ENCODE measurements at places on chromosomes 16 and 17.

DNA sequence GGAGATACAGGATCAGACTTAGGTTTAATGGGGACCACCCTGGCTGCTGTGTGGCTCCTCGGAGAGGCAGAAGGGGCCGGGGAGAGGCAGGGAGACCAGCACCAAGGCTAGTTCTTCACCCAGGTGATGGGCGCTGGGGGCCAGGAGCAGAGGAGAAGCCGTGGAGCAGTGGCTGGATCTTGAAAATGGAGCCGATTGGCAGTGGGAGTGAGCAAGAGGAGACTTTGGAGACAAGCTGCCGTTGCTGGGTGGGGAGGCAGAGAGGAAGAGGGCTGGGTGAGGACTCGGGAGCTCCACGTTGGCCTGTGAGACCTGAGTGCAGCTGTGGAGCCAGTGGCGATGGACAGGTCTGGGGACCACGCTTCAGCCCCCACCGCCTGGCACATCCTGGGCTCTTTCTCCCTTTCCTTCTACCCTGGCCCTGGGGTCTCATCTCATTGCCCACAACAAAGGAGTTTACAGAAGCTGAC is 9.0 kb downstream of the RAB11FIP4 start:
- DNase-seq: no peak

DNA sequence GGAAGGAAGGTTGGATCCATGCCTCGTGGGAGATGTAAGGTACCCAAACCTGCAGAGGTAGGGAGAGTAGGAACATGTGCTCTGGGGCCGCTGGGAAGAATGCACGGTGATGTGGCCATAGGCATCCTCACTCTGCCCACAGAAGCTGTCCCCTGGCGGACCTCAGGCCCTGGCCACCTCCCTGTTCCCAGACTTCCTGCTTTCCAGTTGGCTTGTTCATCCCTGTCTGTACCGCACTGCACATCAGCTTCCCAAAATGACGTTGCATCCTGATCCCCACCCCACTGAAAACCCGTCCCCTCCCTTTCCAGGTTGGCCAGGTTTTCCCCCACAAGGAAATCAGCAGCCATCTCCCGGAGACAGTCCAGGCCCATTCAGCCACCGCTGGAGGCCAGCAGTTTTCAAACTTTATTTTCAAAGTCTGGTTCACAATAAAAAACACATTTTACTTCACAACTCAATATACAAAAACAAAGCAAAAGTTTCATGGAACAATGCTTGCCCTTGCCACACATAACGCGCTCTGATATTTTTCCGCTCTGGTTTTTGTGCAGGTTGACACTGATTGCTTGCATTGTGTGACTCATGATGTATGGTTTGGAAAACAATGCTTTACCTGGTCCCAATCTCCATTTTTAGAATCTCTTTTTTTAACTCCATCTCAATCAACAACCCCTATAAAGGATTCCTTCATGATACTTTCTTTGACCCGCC is 143.0 kb downstream of the GAS7 start:
- no peak for DNase-seq

GRCh38 chr17:14845591-14846281 is 419.4 kb downstream of the PMP22 start:
- DNase-seq: no peak

- DNase-seq: peak; percentile 38
These were observed 93.4 kb upstream of the METRNL start for GRCh38 chr17:82985973-82986372.

GRCh38 chr17:44197980-44198720 is 1.5 kb downstream of the ATXN7L3 start:
- no peak for DNase-seq

GRCh38 chr17:7572338-7572587 is 7.2 kb upstream of the CD68 start:
- no peak for DNase-seq

GRCh38 chr16:57570301-57571070 is 28.0 kb downstream of the ADGRG5 start:
- DNase-seq: no peak

- DNase-seq: peak; percentile 71
These were observed 21.5 kb upstream of the PECAM1 start for GRCh38 chr17:64411999-64412771.

- DNase-seq: peak; percentile 73
These were observed 28.8 kb downstream of the ZCCHC14 start for GRCh38 chr16:87463722-87464690.

- DNase-seq: peak; percentile 64
These were observed 1.8 kb upstream of the NUBP1 start for GRCh38 chr16:10741844-10742243.

- peak; percentile 87 for DNase-seq
These were observed at the start of gene SLC7A6 for GRCh38 chr16:68264128-68265077. Gene SLC7A6 (plus strand): TSS chr16:68264526. CDS start chr16:68274727, 10,201 bp downstream.

GRCh38 chr16:77509796-77510195 is 75.0 kb upstream of the ADAMTS18 start:
- DNase-seq: no peak

GRCh38 chr17:19677736-19678379 is 29.3 kb downstream of the ALDH3A2 start:
- DNase-seq: no peak

DNA sequence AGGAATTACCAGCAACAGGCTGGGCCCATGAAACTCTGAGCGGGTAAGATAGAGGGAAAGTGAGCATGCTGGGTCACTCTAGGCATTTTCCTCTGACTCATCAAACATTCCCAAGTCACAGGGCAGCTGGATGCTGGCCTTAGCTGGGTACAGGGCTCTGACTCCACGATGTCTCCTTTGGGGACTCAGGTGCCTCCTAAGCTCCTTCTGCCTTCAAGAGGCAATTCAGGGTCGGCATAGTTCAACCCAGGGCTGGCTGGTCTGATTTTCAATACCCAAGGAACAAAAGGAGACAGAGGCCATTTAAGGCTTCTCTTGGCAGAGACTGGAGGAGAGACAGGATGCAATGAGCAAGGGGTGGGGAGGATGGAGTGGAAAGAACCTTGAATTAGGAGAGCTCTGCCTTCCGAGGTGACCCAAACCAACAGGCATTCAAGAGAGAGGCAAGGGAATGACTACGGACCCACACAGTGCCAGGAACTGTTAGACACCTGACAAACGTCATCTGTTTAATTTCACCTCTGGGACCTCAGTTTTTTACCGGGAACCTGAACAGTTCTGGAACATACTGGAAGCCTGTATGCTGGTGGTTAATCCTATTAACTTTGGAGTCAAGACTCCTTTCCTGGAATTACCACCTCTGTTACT is 910 bp downstream of the WBP2 start:
- DNase-seq: peak; percentile 64

DNA sequence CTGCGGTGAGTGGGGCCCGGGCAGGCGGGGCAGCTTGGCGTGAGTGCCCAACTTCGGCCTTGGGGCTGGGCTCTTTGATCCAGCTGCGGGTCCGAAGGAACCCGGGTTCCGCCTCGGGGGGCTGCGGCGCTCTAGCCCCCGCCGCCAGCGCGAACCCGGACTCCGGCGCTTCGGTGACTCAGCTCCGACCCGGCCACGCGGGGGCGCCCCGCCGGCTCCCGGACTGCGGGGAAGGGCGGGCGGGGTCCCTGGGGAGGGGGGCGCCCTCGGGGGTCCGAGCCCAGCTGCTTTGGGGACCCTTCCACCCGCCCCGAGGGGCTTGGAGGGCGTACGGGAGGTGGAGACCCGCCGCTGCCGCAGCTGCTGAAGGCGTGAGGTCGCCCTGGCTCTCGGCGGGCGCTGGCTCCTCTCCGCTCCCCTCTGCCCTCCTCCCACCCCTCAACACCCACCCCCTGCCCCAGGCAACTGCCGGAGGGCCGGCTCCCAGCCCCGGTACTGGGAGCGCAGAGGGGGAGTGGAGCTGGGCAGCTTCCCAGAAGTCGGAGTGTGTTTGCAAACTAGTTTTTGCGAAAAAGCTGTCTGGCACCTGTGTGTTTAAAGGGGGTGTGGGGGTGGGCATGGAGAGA is 516 bp downstream of the CPNE2 start:
- DNase-seq: peak; percentile 78

GRCh38 chr16:83068686-83069085 is 441.9 kb downstream of the CDH13 start:
- peak; percentile 12 for DNase-seq

DNA sequence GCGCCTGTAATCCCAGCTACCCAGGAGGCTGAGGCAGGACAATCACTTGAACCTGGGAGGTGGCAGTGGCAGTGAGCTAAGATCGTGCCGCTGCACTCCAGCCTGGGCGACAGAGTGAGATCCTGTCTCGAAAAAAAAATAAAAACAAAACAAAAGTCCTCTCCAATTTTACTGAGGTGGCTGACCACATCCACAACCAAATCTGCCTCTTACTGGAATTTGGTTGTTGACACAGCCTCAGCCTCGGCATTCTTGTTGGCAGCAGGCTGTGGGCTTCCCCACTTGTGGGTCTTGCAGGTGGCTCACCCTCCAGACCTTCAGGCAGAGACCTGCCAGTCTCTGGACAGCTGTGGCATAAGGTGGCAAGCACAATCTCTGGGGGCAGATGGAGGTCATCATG is 15.6 kb downstream of the B4GALNT2 start:
- DNase-seq: no peak

DNA sequence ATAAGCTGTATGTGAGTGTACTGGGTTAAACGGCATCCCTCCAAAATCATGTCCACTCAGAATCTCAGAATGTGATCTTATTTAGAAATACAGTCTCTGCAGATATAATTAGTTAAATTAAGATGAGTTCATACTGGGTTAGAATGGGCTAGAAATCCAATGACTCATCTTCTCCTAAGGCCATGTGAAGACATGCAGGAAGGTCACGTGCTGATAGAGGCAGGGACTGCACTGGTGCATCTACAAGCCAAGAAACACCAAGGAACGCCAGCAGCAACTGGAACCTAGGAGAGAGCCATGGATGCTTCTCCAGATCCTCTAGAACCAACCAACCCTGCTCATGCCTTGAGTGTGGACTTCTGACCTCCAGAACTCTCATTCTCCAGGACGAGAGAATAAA is 241.0 kb downstream of the XYLT1 start:
- no peak for DNase-seq

DNA sequence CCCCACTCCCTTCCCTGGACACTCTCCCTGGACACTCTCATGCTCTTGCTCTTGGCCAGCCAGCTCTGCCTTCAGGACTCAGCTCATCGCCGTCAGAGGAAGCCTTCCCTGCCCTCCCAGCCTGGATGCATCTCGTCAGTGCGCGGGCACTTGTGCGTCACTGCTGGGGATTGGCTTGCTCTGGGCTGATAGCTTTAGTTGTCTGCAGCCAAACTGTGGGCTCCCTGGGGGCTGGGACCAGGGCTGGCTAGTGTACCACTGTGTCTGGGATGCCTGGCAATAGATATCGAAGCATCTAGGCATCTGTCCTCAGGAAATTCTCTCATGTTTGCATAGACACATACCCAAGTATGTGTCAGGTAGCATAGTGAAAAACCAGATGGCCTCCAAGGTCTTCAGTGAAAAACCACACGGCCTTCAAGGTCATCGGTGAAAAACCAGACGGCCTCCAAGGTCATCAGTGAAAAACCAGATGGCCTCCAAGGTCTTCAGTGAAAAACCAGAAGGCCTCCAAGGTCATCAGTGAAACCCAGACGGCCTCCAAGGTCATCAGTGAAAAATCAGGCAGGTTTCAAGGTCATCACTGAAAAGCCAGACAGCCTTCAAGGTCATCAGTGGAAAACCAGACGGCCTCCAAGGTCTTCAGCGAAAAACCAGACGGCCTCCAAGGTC is 72.0 kb downstream of the CMIP start:
- DNase-seq: no peak

DNA sequence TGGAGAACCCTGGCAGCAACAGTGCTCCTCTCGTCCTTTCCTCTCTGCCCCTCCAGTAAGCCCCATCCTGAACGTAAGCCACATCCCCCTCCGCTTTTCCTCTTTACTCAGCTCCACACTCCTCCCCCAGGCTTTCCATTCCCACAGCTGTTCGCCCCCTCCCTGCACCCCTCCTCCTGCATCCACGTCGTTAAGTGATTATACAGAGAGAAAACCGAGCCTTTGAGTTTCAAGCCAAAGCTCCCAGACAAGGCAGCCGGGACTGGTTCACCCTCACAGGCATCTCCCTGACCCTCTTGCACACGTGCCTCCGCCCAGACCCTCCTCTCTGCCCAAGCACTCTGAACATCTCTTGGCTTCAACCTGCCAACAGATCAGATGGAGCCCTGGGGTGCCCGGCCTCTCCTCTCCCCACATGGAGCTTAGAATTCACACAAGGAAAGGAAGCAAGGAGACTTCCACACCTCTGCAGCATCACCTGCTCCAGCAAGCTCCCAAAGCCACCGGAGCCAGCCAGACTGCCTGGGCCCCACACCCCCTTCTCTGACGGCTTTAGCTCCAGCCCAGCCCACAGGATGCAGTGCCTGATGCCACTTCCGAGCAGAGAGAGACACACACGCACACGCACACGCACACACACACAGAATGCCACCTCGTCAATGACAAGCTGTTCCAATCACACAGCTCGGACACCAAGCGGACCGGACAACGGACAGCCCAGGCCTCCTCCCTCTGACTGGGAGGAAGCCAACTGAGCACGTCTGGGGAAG is 99.9 kb upstream of the CCL2 start:
- DNase-seq: no peak

GRCh38 chr16:674968-675883 is at the start of gene RHBDL1:
Gene RHBDL1 (plus strand): TSS chr16:675671. CDS start chr16:675791, 120 bp downstream.
- DNase-seq: no peak

DNA sequence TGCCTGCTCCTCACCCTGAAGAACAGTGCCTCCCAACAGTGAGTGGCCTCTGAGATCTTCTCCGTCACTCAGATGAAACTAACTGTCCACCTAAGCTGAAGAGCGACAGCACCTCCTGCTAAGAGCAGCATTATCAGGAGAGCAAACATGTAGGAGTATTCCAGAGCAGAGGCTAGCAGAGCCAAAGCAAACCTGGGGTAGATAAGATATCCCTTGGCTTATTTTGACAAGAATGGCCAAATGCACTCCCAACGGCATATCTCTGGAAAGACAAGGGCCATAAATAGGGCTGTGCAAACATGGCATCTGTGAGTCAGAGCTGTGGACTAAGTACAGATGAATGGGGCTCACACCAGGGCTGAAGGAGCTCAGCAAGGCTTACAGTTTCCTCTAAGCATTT is 96.3 kb downstream of the NDEL1 start:
- DNase-seq: peak; percentile 75

GRCh38 chr17:39239640-39240314 is 14.0 kb upstream of the STAC2 start:
- DNase-seq: peak; percentile 78

DNA sequence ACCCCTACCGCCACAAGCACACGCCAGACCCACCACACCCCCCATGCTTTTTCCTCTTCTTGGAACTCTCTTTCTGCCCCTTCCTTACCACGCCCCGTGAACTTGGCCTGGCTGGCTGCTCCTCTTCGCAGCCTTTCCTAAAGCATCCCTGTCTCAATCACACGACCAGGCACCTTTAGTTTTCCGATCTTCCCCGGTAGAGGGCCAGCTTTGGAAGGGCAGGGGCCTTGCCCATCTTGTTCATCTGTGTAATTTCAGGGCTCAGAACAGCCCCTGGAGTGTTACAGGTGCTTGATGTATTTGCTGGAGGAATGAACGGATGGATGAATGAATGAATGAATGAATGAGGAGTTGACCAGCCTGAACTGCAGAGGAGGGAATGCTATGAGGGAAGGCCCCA is 3.7 kb downstream of the SPPL2C start:
- no peak for DNase-seq

DNA sequence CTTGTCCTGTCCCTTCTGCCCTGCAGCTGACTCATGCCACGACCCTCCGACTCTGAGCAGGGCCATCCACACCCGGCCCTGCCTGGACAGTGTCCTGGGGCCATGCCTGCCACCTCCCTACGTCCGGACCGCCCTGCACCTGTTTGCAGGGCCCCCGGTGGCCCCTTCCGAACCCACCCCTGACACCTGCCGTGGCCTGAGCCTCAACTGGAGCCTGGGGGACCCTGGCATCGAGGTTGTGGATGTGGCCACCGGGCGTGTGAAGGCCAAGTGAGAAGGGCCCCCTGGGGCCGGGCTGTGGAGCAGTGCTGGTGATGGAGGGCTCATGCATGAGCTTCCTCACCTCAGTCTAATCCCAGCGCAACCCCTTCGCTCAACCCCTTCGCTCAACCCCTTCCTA is 5.1 kb downstream of the ADAD2 start:
- DNase-seq: no peak

Data from stomach (tissue), 19 donors.